ENCODE measurements at places on chromosomes 11 and 22. TPM values are rescaled to one million over a fixed set of nuclear protein-coding genes. Genes with fewer than 3 reads are reported as not detected.

The SLC22A25 gene
- total RNA-seq: not detected

The FAM76B gene
- 50.9 TPM for total RNA-seq

The RSF1 gene
- 73.4 TPM for total RNA-seq

The RCOR2 gene
- 3.0 TPM for total RNA-seq

The INPPL1 gene
- 77.6 TPM for total RNA-seq

The GAB4 gene
- total RNA-seq: not detected

The DGAT2 gene
- total RNA-seq: 0.62 TPM

The LRRC10B gene
- total RNA-seq: 0.51 TPM

The FAT3 gene
- 22.8 TPM for total RNA-seq

The EXPH5 gene
- 8.8 TPM for total RNA-seq

The PANX3 gene
- not detected for total RNA-seq

The ST14 gene
- 9.7 TPM for total RNA-seq

The ST3GAL4 gene
- 30.9 TPM for total RNA-seq

The GLYAT gene
- not detected for total RNA-seq

The UBQLNL gene
- total RNA-seq: 0.10 TPM

The LTBP3 gene
- total RNA-seq: 116 TPM

The FOLR2 gene
- total RNA-seq: 5.6 TPM

The LRRC32 gene
- 22.1 TPM for total RNA-seq
